ENCODE measurements at places on chromosomes 2 and 18. TPM values are rescaled to one million over a fixed set of nuclear protein-coding genes. Genes with fewer than 3 reads are reported as not detected.

DNA sequence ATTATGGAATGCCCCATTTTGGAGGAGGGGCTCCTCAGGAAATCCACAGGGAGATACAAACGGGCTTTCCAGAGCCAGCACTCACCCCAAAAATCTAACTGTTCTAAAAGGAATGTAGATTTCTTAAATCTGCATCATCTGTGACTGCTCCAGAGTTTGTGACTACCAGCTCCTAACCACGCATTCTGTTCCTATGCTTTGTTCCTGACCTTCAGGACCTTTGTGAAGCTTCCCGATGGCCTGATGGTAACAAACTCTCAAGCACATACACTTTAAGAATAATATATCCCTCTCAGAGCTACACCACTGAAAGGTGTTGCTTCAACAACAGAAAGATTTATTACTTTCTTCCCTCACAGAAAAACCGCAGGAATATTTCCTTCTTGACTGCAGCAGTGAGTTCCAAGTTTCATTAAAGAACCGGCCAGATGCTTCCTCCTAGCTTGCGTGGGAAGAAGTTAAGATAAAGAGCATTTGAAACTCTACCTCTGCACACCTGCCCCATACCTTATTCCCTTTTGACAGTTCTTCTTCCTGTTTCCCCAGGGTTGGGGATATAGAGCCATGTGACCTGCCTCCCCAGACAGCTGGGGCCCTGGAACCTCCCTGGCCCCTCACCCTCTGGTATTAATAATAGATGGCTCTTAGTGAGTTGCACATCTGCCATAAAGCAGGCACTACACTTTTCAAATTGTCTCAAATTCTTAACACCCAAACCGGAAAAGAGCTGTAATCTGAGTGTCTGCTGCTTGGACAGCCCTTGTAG, 40.2 kb upstream of the EML4 start:
- H3K4me1 ChIP-seq = peaks cover 77% of the 10 kb centered on the region
- peaks cover 4% of the 10 kb centered on the region for H3K36me3 ChIP-seq
- peak overlapping the region; percentile 100 for H3K27ac ChIP-seq
- peak overlapping the region; percentile 87 for H3K4me3 ChIP-seq

GRCh38 chr2:237178396-237178795, 92.7 kb downstream of the COPS8 start:
- H3K4me3 ChIP-seq = no peak overlapping the region
- peaks cover 3% of the 10 kb centered on the region for H3K4me1 ChIP-seq
- H3K27ac ChIP-seq = no peak overlapping the region
- H3K27me3 ChIP-seq = peaks cover 58% of the 10 kb centered on the region
- no peak for DNase-seq

The PROKR1 gene
- not detected for total RNA-seq

The CYRIA gene
- 0.68 TPM for total RNA-seq

- H3K27ac ChIP-seq = no peak overlapping the region
- DNase-seq = no peak
- H3K4me3 ChIP-seq = no peak overlapping the region
- H3K4me1 ChIP-seq = no peaks in the 10 kb centered on the region
- H3K36me3 ChIP-seq = no peaks in the 10 kb centered on the region
Measured at GRCh38 chr2:210557721-210558120, 1.3 kb downstream of the CPS1 start.

DNA sequence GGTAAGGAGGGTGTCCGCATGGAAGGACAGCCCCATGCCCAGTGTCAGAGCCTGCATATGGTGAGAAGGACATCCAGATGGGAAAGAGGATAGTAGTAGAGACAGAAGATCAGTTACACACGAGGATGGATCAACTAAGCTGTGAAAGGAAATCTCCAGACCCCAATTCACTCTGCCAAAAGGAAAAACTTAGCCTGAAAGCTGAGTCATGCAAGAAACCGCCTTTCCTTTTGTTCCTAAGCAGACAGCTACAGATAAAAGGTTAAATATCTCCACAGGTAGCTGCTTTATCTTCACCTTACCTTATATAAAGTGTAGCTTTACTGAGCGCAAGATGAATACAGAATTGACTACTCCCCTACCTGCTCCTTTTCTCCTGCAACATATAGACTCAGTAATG, 67.3 kb upstream of the LGALSL start:
- DNase-seq = no peak
- peaks cover 7% of the 10 kb centered on the region for H3K27me3 ChIP-seq
- no peaks in the 10 kb centered on the region for H3K4me1 ChIP-seq
- no peaks in the 10 kb centered on the region for H3K36me3 ChIP-seq

- H3K4me3 ChIP-seq = no peak overlapping the region
- no peak overlapping the region for H3K27ac ChIP-seq
- H3K27me3 ChIP-seq = peaks cover 24% of the 10 kb centered on the region
- H3K36me3 ChIP-seq = peaks cover 3% of the 10 kb centered on the region
- DNase-seq = no peak
Measured at GRCh38 chr2:29525921-29526320, 395.5 kb downstream of the ALK start.

GRCh38 chr2:27814758-27815157, 43.2 kb downstream of the MRPL33 start:
- H3K27ac ChIP-seq = no peak overlapping the region
- peaks cover 10% of the 10 kb centered on the region for H3K27me3 ChIP-seq
- no peaks in the 10 kb centered on the region for H3K36me3 ChIP-seq
- H3K4me1 ChIP-seq = no peaks in the 10 kb centered on the region
- H3K4me3 ChIP-seq = no peak overlapping the region
- no peak for DNase-seq

The SERPINB11 gene
- total RNA-seq = not detected
